ENCODE measurements at places on chromosomes 6 and 20.

- no peak for DNase-seq
Observed at GRCh38 chr6:163645560-163645959, 231.0 kb downstream of the QKI start.

DNA sequence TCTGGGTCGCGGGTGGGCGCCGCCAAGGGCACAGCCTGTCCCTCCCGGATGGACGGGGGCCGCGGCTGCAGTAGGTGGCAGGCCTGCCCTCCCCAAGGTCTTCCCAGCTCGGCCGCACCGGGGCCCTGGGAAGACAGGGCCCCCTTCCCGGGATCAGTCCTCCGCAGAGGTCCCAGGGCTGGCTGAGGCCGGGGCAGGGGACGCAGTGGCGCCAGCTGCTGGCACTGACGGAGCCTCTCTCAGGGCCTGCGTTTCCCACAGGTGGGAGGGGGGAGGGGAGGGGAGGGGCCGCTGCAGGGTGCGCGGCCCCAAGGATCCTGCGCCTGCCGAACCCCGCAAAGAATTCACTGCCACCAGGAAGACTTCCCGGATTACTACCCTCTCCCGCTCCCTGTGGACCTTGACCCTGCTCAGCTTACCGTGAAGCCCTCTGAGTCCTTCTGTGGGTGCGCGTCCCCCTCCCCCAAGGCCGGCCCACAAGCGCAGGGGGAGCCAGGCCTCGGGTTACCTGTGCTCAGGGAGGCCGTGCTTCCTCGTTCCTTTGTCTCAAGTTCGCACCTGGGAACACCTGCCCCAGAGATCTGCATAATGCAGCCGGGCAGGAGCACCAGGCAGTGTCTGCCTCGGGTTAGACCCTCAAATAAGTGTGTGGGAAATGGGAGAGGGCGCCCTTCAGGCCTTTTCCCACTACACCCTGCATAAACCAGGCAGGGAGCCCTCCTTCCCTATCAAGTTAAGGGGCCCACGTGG, 5.1 kb downstream of the LZTS3 start:
- no peak for DNase-seq

GRCh38 chr6:158669145-158670035, 19.5 kb downstream of the SYTL3 start:
- no peak for DNase-seq

DNA sequence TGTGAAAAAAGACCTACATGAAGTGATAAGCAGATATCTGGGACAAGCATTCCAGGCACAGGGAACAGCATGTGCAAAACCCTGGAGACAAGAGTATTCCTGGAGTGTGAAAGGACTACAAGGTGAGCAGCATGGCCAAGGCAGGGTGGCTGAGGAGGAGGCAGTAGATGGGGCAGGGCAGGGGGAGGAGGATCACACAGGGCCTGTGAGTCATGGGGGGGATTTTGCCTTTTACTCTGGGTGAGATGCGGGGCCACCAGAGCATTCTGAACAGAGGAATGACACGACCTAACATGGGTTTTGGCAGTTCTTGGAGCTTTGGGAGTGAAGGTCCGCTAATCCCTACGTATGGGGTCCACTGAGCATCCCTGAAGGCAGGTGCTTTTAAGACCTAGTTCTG, 69.8 kb upstream of the CCN6 start:
- no peak for DNase-seq

DNA sequence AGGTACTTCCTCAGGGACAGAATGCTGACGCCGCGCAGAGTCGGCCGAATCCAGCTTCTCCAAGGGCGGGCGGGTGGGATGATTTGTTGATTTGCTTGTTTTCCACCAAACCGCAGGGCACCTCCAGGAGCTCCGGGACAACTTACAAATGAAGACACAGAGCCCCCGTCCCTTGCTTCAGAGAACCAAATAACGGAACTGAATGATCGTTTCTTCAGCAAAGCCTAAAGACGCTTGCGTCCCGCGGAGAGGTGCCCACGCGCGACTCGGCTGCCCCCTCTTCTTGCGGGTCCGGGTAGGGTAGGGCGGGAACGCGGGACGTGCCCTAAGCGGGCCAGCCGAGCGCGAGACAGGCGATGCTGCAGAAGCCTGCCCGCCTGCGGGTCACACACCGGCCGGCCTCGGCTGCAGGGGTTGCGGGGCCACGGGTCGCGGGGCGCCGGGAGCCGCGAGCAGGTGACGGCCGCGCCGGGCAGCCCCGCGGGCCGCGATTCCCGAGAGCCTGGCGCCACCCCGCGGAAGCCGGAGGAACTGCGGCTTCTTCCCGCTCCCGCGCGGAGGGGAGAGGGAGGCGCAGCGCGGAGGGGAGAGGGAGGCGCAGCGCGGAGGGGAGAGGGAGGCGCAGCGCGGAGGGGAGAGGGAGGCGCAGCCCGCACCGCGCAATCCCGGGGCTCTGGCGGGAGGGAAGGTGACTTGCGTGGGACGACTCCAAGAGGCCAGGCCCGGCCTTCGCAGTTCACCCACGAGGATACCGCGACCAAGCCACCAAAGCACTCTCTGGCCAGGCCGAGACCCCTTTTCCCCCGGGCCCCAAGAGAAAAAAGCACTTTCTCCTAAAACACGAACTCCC, 7.7 kb upstream of the FOXF2 start:
- DNase-seq: peak; percentile 50
